ACHN (cell line): ENCODE measurements at places on chromosomes 7 and 10.
A peak's percentile ranks its signal among the peaks of the same experiment; 100 is the strongest.

DNA sequence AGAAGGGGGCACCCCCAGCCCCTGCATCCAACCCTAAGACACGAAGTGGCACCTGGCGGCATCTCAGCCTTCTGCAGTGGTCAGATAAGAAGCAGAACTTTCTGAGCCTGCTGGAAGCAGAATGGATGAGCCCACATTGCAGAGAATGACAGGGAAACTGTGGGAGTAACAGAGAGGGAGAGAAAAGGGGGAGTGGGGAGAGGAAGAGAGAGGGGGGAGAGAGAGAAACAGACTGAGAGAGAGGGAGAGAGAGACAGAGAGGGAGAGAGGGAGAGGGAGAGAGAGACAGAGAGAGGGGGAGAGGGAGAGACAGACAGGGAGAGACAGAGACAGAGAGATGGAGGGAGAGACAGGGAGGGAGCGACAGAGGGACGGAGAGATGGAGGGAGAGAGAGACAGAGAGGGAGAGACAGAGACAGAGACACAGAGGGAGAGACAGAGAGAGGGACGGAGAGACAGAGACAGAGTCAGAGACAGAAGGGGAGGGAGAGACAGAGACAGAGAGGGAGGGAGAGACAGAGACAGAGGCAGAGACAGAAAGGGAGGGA is 35.9 kb downstream of the MICALL2 start:
- DNase-seq, result no peak

DNA sequence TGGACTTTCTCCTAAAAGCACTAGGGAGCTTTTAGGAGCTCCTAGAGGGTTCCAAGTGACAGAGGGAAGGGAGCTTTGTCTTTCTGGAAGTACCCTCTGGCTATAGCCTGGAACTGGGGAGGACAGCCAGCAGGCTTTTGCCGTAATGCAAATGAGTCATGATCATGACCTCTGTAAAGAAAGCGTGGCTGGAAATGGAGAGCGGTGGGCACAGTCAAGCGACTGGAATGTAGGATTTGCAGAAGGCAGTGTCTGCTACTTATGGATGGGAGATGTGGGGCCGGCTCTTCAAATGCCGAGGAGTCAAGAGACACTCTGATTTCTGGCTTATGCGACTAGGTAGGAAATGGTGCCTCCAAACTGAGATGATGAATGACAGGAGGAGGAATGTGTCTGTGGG is 34.6 kb upstream of the PLPP4 start:
- DNase-seq, result peak; percentile 71

DNA sequence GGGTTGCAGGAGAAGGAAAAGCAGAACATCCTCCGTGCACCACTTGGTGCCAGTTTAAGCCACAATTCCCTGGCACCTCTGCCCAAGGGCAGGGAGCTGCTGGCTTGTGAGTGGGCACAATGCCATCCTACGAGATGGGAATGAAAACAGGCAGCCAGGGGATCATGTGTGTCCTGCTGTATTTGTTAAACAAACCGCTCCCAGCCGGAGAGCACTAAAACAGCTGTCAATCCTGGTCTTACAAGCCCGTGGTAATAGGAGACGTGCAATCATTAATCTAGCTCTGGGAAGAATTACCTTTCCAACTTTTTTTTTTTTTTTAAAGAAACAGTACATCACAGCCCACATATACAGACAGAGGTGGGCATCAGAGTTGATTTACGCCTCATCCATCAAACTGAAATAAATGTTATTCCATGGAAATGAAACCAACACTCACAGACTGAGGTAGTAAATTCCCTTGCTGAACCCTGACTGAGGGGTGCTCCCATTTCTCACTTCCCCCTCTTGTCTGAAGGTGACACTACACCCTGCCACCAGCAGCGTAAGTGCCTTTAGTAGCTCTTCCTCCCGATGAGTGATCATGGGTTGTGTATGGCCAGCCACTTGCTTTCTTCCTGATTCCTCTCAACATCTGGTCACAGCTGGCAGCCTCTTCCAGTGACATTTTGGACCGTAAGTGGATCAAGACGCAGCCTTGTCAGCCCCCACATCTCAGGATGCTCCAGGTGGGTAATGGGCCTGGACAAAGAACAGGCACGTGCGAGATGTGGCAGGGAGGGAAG is 143.8 kb downstream of the TEX36 start:
- DNase-seq, result no peak

DNA sequence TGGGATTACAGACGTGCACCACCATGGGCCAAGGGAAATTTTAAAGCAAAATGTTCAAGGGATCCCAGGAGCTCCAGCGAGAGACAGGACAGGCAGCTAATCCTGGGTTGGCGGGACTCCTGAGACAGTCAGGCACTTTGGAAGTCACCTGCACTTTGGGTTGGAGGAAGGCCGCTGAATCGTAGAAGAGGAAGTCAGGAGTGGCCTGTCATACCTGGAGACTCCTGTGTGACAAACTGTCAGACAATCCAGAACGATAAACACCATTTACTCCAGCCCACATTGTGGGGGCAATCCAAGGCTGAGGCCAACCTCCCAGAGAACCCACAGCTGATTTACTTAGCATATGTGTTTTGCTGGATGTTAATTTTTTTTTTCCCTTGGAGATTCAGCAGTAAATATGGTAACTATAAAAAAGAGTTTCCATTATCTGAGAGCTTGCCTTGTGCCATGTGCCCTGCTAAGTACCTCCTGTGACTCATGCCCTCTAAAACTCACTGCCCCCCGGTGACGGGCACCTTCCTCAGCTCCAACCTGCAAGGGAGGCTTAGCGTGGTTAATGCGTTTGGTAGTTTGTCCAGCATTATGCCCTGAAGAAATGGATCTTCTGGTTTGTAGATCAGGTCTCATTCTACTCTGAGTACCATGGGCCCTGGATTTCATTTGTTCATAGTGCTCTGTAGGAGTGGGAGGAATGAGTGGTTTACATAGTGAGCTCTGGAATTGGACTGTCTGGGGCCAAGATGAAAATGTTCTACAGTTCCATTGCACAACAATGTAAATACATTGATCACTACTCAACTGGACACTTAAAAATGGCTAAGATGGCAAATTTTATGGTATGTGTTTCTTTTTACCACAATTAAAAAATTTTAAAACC is 50.9 kb downstream of the ICA1 start:
- no peak for DNase-seq

- DNase-seq, result no peak
Measured at GRCh38 chr7:50281680-50282445, 22.7 kb upstream of the IKZF1 start.
